ENCODE measurements at places on chromosomes 3 and 15.

DNA sequence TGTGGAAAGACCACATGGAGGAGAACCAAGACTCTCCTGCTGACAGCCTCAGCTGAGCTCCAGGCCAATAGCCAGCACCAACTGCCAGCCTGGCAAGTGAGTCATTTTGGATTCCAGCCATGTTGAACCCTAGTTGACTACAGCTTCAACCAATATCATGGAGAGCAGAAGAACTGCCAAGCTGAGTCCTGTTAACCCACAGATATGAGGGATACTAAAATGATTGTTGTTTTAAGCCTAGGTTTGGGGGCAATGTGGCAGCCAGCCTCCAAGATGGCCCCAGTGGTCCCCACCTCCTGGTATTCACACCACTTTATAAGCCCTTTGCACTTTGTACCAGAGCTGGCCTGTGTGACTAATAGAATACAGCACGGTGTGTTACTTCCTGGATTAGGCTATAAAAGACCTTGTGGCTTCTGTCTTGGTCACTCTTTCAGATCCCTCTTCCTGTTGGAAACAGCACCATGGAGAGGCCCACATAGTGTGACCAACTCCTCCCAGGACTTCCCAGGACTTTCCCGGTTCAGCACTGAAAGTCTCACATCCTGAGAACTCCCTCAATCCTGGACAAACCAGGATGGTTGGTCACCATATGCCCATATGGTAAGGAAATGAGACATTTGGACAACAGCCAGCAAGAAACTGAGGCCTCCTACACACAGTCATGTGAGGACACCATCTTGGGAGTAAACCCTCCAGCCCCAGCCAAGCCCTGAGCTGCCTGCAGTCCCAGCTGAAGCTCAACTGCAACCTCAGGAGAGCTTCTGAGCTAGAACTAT, 32.4 kb upstream of the CDV3 start:
- no peak for DNase-seq

GRCh38 chr3:20604659-20605058, 418.7 kb upstream of the SGO1 start:
- no peak for DNase-seq

DNA sequence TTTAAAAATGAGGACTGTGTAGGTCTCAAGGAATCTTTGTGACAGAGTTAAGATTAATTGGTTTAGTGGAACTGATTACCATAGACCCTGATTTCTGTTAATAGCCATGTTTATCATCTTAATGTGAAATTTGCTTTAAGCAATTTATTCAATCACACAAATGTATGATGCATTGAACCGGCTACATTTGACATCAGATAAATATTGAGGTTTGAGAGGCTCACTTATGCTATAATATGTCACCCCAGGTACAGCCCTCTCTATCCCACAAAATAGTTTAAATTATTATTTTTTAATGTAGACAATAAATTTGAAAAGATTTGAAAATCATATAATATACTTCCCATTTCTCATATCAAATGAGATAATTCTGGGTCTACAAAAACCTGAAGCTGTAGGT, 413.3 kb downstream of the NAALADL2 start:
- no peak for DNase-seq

DNA sequence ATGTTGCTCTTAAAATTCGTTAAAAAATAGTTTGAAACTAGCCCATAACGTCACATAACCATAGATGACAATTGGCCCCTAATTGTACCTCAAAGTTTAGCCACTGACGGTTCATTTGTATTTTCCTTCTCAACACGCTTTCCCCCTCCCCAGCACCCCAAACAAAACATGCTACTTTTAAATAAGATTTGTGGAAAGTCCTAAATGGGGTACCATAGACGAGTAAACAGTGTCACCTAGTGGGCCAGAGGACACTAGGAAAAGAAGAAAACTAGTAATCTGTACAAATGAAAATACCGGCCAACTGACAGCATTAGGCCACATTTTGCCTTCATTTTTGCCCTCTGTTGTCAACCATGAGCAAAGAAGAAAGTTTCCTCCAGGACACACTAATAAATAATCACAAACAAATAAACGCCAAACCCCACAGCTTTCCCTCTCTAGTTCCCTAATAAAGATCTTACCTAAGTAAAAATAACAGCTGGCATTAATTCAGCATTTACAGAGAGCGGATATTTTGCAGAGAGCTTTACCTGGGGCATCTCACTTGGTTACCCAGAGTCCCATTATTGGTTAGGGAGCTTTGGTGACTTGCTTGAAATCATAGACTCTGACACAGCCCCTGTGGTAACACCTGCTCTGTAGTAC, 175.1 kb upstream of the ATP11B start:
- no peak for DNase-seq

- DNase-seq = peak; percentile 61
Measured at GRCh38 chr3:170809007-170809974, 60.7 kb downstream of the RPL22L1 start.

GRCh38 chr15:60081976-60082375, 77.9 kb downstream of the FOXB1 start:
- DNase-seq = no peak
